Stomach (tissue), 19 donors: ENCODE measurements at places on chromosomes 4 and X. TPM values are rescaled to one million over a fixed set of nuclear protein-coding genes. Genes with fewer than 3 reads are reported as not detected.

ZNF827 gene
- total RNA-seq, result 17.4 TPM

HTN1 gene
- total RNA-seq, result not detected

DNA sequence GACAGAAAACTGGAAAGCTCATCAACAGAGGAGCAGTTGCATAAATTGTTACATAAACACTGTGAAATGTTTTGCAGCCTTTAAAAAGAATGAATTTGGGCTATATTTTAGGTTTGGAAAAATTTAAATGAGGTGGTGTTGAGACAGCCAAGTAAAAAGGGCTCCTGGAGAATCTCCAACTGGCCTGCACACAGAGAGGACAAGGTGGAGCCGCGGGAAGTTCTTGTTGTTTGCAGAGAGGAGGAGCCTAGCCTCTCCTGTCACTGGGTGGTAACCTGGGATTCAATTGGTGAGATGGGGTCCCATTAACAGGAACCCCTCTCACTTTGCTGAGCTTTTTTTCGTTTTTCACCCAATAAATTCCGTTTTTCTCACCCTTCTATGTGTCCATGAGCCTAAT, 13.4 kb downstream of the GIMD1 start:
- no peak for DNase-seq

GRCh38 chr4:186957952-186958555, 234.4 kb upstream of the FAT1 start:
- DNase-seq, result no peak

DNA sequence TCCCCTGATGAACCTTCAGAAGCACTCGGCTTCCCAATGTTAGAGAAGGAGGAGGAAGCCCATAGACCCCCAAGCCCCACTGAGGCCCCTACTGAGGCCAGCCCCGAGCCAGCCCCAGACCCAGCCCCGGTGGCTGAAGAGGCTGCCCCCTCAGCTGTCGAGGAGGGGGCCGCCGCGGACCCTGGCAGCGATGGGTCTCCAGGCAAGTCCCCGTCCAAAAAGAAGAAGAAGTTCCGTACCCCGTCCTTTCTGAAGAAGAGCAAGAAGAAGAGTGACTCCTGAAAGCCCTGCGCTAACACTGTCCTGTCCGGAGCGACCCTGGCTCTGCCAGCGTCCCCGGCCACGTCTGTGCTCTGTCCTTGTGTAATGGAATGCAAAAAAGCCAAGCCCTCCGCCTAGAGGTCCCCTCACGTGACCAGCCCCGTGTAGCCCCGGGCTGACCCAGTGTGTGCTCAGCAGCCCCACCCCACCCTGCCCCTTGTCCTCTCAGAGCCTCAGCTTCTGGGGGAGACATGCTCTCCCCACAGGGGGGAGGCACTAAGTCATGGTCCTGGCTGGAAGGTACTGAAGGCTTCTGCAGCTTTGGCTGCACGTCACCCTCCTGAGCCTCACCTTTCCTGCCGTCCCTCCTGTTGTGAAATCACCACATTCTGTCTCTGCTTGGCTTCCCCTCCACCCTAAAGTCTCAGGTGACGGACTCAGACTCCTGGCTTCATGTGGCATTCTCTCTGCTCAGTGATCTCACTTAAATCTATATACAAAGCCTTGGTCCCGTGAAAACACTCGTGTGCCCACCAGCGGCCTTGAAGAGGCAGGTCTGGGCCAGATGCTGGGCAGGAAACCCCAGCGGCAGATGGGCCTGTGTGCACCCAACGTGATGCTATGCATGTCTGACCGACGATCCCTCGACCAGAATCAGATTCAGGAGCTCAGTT, 34.7 kb downstream of the NOP14 start:
- DNase-seq, result peak; percentile 62

C1QTNF7 gene
- 0.87 TPM for total RNA-seq

ETDB gene
- total RNA-seq, result not detected

GRCh38 chr4:38268108-38268820, 308.1 kb downstream of the PTTG2 start:
- DNase-seq, result no peak

DMP1 gene
- not detected for total RNA-seq

CFI gene
- total RNA-seq, result 1.2 TPM

MAGEB17 gene
- not detected for total RNA-seq

- DNase-seq, result no peak
These were observed 102.1 kb downstream of the ANOS1 start for GRCh38 chrX:8629871-8630270.

DNA sequence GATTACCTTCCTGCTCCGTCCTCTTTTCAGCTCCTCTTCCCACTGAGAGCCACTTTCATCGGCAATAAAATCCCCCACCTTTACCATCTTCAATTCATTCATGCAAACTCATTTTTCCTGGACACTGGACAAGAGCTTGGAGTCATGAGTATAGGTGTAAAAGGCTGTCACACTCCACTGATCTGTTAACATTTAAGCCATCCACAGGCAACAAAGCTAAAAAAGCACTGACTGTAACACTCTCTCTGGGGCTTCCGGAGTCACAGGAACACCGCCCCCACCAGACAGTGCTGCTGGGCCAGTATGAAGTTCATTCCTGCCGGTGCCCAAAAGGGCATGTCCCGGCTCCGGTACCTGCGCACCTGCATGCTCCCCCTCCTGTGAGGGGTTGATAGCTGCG, 38.5 kb downstream of the MAGEB5 start:
- no peak for DNase-seq

TMEM154 gene
- 1.4 TPM for total RNA-seq

GRCh38 chr4:154429176-154429575, 62.4 kb downstream of the DCHS2 start:
- DNase-seq, result no peak

TCP11X2 gene
- total RNA-seq, result not detected

P2RY4 gene
- not detected for total RNA-seq

- no peak for DNase-seq
These were observed 79.7 kb upstream of the VEGFC start for GRCh38 chr4:176872461-176872860.

- DNase-seq, result no peak
These were observed 210.4 kb downstream of the SPRY1 start for GRCh38 chr4:123606946-123607542.

AKAP14 gene
- not detected for total RNA-seq

- peak; percentile 35 for DNase-seq
These were observed 736.9 kb upstream of the MAGEB2 start for GRCh38 chrX:29478336-29479069.

- DNase-seq, result no peak
These were observed 684.1 kb downstream of the TRAM1L1 start for GRCh38 chr4:116401293-116401692.

GRCh38 chr4:32180086-32180485, 1459.9 kb downstream of the PCDH7 start:
- no peak for DNase-seq

- DNase-seq, result no peak
These were observed 14.8 kb downstream of the GPR34 start for GRCh38 chrX:41703574-41704029.

DNA sequence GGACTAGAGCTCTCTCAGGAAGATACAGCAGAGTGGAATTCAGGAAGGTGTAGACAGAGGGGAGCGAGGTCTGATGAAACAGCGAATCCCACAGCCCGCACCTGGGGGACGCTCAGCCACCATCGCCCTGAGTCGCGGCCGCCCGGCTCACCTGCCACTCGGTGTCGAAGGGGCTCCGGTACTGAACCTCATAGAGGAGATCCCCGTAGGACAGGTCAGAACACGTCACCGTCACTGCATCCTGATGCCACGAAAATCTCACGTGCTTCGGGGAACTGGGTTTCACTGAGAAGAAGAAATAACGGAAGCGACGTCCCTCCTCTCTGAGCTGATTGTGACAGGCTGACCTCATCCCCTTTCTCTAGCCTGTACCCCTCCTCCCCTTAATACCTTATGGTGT, 10.2 kb downstream of the CRLF2 start:
- DNase-seq, result no peak

- no peak for DNase-seq
These were observed 6.8 kb downstream of the HTT-AS start for GRCh38 chr4:3067473-3068001.

DNA sequence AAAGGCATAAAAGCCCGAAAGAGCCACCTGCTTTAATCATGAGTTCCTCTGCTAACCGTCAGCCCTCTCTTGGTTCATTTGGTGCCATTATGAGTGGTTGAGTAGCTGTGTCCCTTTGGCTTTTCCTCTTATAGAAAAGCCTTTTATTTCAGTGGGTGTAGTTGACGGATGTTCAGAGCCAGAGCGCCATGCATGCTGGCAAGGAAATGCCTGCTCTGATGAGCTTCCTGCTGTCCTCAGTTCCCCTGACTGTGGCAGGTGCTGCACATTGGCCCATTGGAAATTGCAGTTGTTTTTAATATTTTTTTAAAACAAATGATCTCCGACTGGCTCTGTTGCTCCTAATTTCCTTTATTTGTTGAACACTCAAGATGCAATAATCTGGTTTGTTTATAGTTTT, 77.3 kb upstream of the LIMCH1 start:
- no peak for DNase-seq

DNA sequence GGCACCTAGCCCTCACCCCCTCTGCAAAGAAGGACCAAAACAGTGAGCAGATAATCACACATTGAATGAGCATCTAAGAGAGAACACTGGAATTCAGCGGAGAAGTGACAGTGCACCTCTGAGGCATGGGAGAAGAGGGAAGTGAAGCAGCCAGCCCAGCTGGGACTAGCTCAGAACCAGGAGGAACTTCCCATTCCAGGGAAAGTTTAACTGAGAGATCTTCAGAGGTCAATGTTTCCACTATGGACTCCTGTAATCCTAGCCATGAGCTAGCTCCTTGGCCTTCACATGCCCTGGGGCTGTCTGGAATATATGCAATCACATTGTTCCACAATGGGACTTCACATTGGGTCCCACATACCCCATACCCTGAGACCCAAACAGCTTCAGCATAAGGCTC, 24.4 kb downstream of the TLR6 start:
- DNase-seq, result no peak
